Stimulated activated CD4-positive, alpha-beta T cell treated with anti-CD3 and anti-CD28 coated beads, Interleukin-1b, Interleukin-23, amount 100 ng/mL, for 1 hour (primary cell): ENCODE measurements at places on chromosomes 2 and 18.

DNA sequence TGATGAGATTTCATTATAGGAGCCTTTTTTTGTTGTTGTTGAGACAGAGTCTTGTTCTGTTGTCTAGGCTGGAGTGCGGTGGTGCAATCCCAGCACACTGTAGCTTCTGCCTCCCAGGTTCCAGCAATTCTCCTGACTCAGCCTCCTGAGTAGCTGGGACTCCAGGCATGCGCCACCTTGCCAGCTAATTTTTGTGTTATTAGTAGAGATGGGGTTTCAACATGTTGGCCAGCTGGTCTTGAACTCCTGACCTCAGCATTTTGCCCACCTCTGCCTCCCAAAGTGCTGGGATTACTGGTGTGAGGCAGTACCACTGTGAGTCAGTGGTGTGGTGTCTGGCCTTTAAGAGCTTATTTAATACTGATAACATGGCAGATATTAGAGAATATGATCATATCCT lies 60.1 kb downstream of the MOB4 start:
- no peak for DNase-seq

DNA sequence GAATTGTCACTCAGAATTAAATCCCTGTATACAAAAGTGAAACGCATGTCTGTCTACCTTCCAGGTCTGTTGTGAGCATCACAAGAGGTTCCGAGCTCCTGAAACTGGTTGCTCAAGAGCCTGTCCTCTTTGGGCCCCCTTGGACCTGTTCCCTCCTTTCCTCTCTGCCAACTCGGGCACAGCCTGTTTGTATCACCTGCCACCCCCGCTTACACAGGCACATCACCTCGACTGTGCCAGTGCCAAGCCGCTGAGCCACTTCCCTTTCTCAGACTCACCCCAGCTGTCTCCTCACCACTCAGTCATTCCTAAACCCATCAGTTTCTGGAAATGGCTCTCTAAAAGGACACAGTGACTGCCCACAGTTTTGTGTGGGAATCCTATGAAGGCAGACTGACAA lies 3.1 kb downstream of the EFR3B start:
- DNase-seq, result no peak

- no peak for DNase-seq
These were observed 27.6 kb downstream of the AAK1 start for GRCh38 chr2:69615969-69616368.

- DNase-seq, result no peak
These were observed 143.3 kb downstream of the C1D start for GRCh38 chr2:67919490-67919889.

DNA sequence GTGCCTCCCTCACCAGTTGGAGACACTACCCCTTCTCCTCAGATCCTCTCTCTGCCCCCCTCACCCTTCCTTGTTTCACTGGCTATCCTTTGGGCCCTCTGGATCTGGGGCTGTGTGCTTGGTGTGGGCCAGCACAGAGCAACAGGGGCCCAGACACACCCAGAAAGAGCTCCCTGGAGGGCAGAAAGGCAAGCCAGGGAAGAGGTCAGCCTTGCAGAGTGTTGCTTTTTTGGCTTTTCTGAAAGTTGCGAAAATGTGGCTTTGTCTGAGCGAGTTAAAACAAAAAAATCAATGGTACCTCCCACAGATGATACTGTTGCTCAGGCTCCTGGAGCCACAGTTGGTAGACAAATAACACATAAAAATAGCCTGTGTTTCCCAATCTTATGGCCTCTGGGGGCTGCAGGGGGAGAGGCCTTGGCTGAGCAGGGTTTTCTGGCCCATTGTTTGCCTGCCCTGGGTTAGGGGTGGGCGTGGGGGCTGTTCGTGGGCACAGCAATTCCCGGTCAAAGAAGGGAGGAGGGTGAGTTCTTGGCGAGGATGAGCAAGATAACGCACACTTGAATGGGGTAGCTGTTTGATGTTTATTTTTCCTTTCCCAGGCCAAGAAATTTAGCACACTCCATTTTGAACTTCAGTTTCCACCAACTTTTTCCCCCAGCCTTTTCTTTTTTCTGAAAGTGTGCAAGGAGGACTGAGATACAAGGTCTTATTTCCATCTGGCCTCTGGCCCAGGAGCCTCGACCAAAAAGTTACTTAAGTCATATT lies 167.0 kb upstream of the HAAO start:
- DNase-seq, result no peak

- no peak for DNase-seq
These were observed 359.9 kb upstream of the SLC14A2 start for GRCh38 chr18:45255197-45255890.

GRCh38 chr2:129901754-129902415 lies 77.6 kb upstream of the RAB6C start:
- DNase-seq, result no peak
